ENCODE measurements at places on chromosomes 1 and 21.

GRCh38 chr1:194975913-194976312, 1632.3 kb downstream of the KCNT2 start:
- H3K27me3 ChIP-seq = no peaks in the 10 kb centered on the region
- DNase-seq = no peak
- H3K4me3 ChIP-seq = no peak overlapping the region

DNA sequence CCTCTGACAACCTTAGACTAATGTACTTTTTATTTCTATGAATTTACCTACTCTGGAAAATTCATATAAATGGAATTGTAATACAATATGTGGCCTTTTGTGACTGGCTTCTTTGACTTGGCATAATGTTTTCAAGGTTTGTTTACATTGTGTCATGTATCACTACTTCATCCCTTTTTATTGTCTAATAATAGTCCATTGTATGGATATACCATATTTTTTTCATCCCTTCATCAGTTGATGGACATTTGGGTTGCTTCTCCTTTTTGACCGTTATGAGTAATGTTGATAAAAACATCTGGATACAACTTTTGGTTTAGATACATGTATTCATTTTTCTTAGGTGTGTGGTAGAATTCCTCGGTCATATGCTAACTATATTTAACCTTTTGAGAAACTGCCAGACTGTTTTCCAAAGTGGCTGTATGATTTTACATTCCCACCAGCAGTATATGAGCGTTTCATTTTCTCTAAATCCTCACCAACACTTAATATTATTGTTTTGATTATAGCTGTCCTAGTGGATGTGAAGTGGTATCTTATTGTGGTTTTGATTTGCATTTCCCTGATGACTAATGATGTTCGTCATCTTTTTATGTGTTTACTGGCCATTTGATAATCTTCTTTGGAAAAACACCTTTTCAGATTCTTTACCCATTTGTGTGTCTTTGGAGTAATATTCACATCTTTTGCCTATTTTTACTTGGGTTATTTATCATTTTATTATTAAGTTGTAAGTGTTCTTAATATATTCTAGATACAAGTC, 3.5 kb downstream of the RO60 start:
- DNase-seq = peak; percentile 13
- H3K4me1 ChIP-seq = peaks cover 11% of the 10 kb centered on the region
- H3K4me3 ChIP-seq = no peak overlapping the region

DNA sequence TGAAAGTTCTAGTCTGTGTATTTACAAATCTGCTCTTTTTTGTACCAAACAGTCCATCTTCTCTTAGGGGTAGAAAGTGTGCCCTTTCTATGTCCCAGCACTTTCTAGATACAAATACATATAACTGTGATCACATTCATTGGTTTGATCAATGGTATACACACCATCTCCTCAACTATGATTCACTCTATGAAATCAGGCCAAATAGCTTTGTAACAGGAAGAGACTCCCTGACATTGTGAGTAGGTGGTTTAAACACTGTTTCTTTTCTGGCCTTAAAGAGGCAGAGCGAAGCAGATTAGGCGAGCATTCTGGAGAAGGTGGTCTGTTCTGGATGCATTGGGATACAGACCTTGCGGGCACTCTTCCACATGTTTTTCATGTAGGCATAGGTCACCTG, 39.3 kb upstream of the EXOSC10 start:
- H3K36me3 ChIP-seq = peaks cover 53% of the 10 kb centered on the region
- DNase-seq = no peak
- H3K27me3 ChIP-seq = no peaks in the 10 kb centered on the region
- no peak overlapping the region for H3K4me3 ChIP-seq
- no peak overlapping the region for H3K27ac ChIP-seq

DNA sequence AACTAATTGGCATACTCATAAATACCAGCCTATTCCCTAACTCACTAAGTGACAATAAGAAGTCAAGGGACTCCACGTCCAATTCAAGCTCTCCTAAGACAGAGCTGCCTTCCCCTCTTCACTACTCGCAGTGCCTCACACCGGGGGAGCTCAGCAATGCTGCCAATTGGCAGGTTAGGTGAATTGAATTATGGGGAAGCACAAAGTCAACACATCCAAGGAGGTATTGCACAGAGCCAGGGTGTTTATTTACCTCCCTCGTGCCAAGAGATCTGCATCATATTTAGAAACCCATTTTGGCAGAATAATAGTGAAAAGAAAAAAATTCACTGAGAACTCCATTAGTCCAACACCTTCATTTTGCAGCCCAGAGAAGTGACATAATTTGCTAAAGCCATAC, 20.4 kb upstream of the TNR start:
- H3K27me3 ChIP-seq = no peaks in the 10 kb centered on the region
- no peak for DNase-seq
- H3K27ac ChIP-seq = no peak overlapping the region
- no peak overlapping the region for H3K4me3 ChIP-seq
- H3K36me3 ChIP-seq = no peaks in the 10 kb centered on the region

- H3K4me3 ChIP-seq = no peak overlapping the region
- H3K36me3 ChIP-seq = no peaks in the 10 kb centered on the region
- no peaks in the 10 kb centered on the region for H3K27me3 ChIP-seq
- no peak overlapping the region for H3K27ac ChIP-seq
Measured at GRCh38 chr1:201363467-201363866, 14.0 kb downstream of the TNNT2 start.

DNA sequence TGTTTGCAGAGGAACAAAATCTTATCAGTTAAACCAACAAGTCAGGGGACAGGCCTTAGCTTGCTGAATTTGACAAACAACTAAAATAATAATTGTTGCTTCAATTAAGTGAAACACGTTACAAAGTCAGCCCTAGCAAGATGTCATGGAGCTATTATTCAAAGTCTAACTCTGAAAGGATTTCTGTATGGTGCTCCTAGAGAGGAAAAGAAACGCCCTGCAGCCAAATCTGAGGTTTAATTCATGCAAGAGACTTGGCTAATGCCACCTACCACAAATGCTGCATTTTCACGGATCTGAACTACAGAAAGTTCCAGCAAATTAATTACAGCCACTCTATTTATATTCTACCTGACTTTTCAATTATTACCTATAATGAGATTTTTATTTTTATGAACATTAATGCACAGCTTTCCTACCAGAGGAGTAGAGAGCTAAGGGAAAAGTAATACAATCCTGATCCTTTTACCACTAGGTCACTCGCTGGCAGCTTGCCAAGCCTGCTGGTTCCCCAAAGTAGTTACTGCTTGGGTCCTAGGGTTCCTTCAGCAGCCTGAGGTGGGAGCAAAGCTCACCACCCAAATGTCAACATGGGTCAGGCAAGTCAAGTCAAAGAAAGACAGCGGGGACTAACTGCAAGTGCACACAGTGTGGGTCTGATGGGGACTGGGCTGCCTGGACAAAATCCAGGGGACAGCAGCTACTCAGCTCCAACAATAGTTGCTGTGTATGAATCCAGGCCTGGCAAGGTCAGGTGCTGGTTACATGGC, 8.5 kb downstream of the COLGALT2 start:
- no peaks in the 10 kb centered on the region for H3K4me1 ChIP-seq
- peaks cover 2% of the 10 kb centered on the region for H3K27me3 ChIP-seq
- H3K27ac ChIP-seq = no peak overlapping the region
- H3K36me3 ChIP-seq = no peaks in the 10 kb centered on the region
- H3K4me3 ChIP-seq = no peak overlapping the region

DNA sequence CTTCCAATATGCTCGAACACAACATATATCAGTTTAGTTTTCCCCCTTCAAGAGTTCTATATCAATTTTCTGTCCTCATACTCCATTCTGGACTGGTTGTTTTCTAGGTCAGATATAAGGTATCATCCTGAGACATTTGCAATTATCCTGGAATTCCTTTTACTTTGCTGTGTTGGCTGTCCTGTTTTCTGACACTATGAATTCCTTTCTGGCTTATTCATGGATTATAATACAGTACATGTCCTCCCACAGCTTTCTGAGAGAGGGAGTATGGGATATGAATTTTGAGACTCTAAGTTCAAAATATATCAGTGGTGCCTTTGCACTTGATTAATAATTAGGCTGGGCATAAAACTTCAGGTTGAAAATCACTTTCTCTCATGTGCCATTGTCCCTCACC, 11.9 kb downstream of the PHTF1 start:
- no peaks in the 10 kb centered on the region for H3K27me3 ChIP-seq
- peaks cover 4% of the 10 kb centered on the region for H3K36me3 ChIP-seq
- H3K4me3 ChIP-seq = no peak overlapping the region

GRCh38 chr21:35862969-35863368, 197.4 kb downstream of the SETD4 start:
- no peaks in the 10 kb centered on the region for H3K27me3 ChIP-seq
- H3K27ac ChIP-seq = no peak overlapping the region
- no peak overlapping the region for H3K4me3 ChIP-seq
- no peaks in the 10 kb centered on the region for H3K4me1 ChIP-seq
- DNase-seq = no peak

GRCh38 chr1:173477286-173478093, at the start of gene PRDX6:
Gene PRDX6 (plus strand): TSS chr1:173477335. CDS start chr1:173477398, 63 bp downstream.
- peak within 1 kb of the TSS; percentile 94 for H3K27ac ChIP-seq
- peaks cover 23% of the 10 kb centered on the region for H3K4me1 ChIP-seq
- H3K4me3 ChIP-seq = peak within 1 kb of the TSS; percentile 85
- peaks cover 14% of the 10 kb centered on the region for H3K36me3 ChIP-seq
- H3K27me3 ChIP-seq = no peaks in the 10 kb centered on the region

GRCh38 chr1:47469390-47469759, 31.5 kb downstream of the FOXD2 start:
- H3K27ac ChIP-seq = no peak overlapping the region
- no peaks in the 10 kb centered on the region for H3K36me3 ChIP-seq
- no peaks in the 10 kb centered on the region for H3K4me1 ChIP-seq

- peak; percentile 19 for DNase-seq
- no peaks in the 10 kb centered on the region for H3K36me3 ChIP-seq
- peaks cover 14% of the 10 kb centered on the region for H3K4me1 ChIP-seq
- no peak within 1 kb of the TSS for H3K27ac ChIP-seq
- peak within 1 kb of the TSS; percentile 2 for H3K4me3 ChIP-seq
Measured at GRCh38 chr1:39671793-39672550, at the start of gene NT5C1A. Gene NT5C1A (minus strand): TSS chr1:39672107. CDS start chr1:39672038, 69 bp downstream.

- no peak for DNase-seq
- H3K36me3 ChIP-seq = no peaks in the 10 kb centered on the region
- no peak overlapping the region for H3K27ac ChIP-seq
- H3K4me1 ChIP-seq = no peaks in the 10 kb centered on the region
Measured at GRCh38 chr1:81446000-81446669, 354.6 kb upstream of the ADGRL2 start.

DNA sequence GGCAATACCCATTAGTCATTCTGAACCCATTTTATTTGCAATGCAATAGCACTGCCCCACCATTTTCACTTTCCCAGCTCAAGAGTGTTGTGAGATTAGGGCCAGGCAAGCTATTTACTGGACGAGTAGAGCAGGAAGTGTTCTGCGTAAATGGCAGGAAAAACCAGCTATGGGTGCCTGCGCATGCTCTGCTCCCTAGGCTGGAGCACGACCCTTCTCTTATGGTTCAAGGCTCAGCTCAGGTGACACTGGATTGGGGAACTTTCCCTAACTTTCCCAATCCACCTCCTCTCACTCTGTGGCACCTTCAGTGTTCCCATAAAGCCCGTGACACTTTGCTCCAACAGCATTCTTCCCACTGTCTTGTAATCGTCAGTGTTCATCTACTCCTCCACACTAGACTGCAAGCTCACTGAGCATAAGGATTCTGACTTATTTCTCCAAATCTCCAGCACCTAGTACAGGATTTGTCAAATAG, 3.6 kb upstream of the MAN1A2 start:
- DNase-seq = no peak
- H3K27me3 ChIP-seq = no peaks in the 10 kb centered on the region
- peaks cover 9% of the 10 kb centered on the region for H3K4me1 ChIP-seq
- no peak overlapping the region for H3K4me3 ChIP-seq
- H3K36me3 ChIP-seq = no peaks in the 10 kb centered on the region

- no peaks in the 10 kb centered on the region for H3K4me1 ChIP-seq
- DNase-seq = no peak
- H3K4me3 ChIP-seq = no peak overlapping the region
- H3K27ac ChIP-seq = no peak overlapping the region
- H3K36me3 ChIP-seq = no peaks in the 10 kb centered on the region
Measured at GRCh38 chr1:119702384-119702783, 9.3 kb upstream of the PHGDH start.

DNA sequence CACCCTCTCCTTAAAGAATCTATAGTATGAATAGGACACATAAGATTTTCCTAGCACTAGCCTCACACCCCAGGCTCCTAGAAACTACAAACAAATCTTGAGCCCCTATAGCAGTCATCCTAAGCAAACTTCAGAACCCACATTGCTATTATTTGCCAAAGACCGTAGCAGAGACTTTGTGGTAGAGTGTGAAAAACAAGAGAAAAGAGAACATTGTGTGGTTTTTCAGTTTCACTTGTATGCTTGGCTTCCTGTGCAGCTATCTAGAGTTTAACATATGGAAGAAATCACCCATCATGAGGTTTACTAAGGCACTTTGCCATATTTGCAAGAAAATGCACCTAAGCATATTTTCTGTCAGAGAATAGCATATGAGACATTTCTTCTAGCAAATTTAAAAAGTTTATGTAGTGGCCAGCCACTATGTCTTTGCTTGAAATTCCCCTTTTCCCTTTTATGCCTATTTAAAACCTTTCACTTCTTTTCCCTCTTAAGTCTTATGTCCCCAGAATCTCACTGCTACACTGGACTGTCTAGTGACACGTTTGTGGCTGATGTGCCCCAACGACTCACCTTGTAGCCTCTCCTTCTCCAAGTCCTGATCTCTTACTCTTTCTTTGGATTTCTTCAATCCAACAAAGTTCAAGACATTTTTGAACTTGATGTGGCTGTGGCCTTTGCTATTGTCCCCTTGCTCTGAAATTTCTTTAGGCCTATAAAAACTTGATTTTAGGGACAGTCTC, 25.6 kb downstream of the CCDC190 start:
- no peaks in the 10 kb centered on the region for H3K4me1 ChIP-seq
- H3K27me3 ChIP-seq = peaks cover 2% of the 10 kb centered on the region
- H3K4me3 ChIP-seq = no peak overlapping the region
- H3K27ac ChIP-seq = no peak overlapping the region
- H3K36me3 ChIP-seq = no peaks in the 10 kb centered on the region

- H3K4me3 ChIP-seq = no peak overlapping the region
- H3K27ac ChIP-seq = peak overlapping the region; percentile 84
- no peaks in the 10 kb centered on the region for H3K36me3 ChIP-seq
- peaks cover 19% of the 10 kb centered on the region for H3K4me1 ChIP-seq
- DNase-seq = peak; percentile 24
Measured at GRCh38 chr1:22018583-22019559, 17.4 kb downstream of the CELA3A start.

GRCh38 chr1:235004840-235005391, 123.7 kb downstream of the TOMM20 start:
- no peak overlapping the region for H3K27ac ChIP-seq
- DNase-seq = no peak
- H3K27me3 ChIP-seq = no peaks in the 10 kb centered on the region
- no peak overlapping the region for H3K4me3 ChIP-seq
- no peaks in the 10 kb centered on the region for H3K4me1 ChIP-seq

- H3K27ac ChIP-seq = no peak overlapping the region
- no peak for DNase-seq
- H3K4me3 ChIP-seq = no peak overlapping the region
- no peaks in the 10 kb centered on the region for H3K27me3 ChIP-seq
Measured at GRCh38 chr1:55854911-55855310, 639.7 kb upstream of the USP24 start.
